ENCODE measurements at places on chromosomes 2 and 18.

GRCh38 chr18:63141778-63142176 is 177.8 kb downstream of the BCL2 start:
- DNase-seq, result no peak

DNA sequence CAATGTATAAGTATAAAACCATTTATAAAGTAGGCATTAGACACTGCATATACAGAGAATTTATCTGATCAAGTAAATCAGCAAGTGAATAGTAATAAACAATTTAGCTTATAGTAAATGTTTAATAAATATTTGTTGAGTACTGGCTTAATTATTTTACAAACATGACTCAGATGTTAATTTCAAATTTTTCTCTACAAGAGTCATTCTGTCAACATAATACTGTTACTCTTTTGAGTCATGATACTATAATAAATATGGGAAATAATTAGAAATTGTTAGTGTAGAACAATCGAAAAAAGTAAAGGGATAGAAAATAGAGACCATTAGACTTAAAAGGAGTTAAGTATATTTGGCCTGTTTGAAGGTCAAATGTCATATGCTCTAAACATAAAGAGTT is 133.6 kb upstream of the MC4R start:
- no peak for DNase-seq

DNA sequence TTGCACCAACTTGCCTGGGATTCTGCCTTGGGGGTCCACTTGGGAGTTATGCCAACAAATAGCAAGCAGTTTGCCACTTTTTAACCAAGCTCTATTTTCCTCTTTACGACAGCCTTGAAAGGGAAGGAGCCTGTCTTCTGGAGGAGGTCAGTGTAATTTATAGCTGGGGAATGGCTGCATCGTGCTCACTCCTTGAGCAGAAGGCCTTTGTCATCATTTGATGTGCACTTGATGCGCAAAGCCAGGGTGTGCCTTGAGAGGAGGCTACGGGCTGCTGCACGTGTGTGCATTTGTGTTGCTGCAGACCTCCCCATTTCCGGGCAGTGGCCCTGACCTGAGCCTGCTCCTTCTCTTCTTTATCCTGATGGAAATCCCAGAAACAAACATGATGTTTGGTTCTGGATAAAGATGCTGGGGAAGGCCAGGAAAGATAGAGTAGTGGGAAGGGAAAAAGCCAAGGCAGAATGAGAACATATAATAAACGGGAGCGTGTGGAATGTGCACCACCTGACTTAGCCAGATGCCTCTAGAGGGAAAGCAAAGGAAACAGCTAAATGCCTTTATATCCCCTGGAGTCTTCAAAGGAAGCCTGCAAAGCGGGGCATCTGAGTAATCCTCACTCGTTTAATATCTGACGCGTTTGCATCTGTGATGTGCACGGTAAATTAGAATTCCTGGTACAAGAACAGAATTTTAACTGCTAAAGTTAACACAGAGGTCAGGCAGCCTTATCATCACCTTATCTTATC is 68.3 kb upstream of the ZNF521 start:
- no peak for DNase-seq

GRCh38 chr2:20186078-20186854 is 38.7 kb downstream of the SDC1 start:
- no peak for DNase-seq

GRCh38 chr18:65761636-65762295 is 11.0 kb downstream of the CDH7 start:
- DNase-seq, result no peak

- DNase-seq, result no peak
Observed at GRCh38 chr18:11419338-11419737, 190.1 kb upstream of the SLC35G4 start.

DNA sequence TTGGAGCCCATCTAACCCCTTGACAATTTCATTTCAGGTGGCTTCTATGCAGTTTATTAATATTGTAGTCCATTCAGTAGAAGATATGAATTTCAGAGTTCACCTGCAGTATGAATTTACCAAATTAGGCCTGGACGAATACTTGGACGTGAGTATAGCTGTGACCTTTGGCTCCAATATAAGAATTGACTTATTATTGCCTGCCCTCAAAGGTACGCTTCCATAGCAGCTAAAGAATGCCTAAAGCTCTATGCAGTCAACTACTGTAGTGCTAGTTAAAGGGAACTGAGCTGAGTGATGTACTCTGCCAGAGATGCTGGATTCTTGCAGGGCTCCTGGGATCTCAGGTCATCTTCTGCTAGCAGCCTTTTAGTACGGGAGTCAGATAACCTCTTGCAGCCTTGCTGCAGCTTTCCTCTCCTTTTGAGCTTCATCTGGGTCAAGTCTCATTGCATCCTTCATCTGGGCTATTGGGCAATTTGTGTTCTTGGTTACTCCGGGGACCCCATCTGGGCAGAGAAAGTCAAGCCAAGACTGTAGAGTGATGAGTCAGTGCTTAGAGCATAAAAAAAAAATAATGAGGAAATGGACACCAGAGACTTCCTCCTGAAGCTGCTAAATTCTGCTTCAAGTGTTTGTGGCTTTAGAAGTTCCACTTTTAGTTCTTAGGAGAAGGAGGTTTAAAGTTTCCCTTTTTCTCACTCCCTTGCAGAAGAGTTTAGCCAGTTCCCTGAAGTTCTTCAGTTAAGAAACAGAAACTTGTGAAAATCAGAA is 105.6 kb downstream of the PRPF40A start:
- no peak for DNase-seq

- no peak for DNase-seq
Observed at GRCh38 chr2:202114795-202115194, 41.7 kb downstream of the KIAA2012 start.

GRCh38 chr18:45835057-45835636 is 9.7 kb downstream of the SIGLEC15 start:
- no peak for DNase-seq

DNA sequence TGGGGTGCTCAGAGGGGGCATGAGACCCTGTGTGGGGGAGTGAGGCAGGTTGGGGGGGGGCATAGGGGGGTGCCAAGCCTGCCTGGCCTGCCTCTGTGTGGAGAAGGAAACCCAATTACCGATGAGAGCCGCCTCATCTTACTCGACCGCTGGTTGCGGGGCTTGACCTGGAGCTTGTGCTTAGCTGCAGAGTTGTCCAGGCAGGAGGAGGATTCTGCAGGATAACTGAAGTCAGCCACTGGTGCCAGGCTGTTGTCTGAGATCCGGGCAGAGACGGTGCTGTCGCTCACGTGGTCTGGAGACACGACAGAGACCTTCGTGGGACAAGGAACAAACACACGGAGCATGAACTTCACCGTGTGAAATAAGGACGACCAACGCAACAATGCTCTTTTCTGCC is 95.9 kb upstream of the MGAT4A start:
- no peak for DNase-seq

DNA sequence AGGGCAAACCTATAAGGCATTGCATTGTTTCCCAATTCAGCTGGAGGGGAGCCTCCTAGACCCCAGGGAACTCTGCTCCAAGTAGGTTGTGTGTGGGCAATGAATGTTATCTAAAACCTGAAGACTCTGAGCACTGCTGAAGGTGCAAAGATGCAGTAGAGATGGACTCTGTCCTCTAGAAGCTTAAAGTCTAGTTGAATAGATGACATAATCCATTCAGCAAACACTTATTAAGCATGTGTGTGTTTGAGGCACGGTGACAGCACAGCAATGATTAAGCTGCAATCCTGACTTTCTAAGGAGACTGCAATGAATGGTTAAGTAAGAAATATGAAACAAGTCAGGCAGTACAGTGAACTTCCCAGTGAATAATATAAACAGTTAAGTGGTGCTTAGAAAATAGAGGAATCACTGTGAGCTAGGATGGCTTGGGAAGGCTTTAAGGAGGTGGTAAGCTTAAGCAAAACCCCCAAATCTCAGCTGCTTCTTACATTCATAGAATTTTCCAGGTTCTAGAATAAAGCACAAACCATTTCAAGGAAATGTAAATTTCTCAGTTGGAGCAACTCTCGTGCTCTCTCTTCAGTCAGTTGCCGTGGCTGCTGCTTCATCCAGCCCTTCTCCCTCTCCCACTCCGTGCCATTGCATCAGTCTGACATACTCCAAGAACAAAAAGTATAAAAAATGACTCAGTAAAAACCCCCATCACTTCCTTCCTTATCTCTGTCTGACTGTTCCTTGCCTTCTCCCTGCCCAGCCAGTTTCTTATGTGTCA is 19.1 kb downstream of the MXD1 start:
- DNase-seq, result no peak

DNA sequence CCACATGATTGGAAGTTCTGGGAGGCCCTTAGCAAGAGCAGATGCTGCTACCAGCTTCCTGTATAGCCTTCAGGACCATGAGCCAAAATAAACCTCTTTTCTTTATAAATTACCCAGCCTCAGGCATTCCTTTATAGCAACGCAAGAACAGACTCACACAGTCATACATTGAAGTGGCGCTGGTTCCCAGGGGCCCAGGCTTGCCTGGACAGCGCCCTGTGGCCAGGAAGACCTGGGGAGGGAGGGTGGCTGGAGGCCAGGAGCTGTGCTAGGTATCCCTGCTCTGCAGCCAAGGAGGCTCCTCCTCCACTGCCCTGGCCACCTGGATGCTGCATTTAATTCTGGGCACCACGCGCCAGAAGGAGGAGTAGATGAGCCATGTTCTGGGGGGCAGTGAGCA is 98.1 kb downstream of the AGAP1 start:
- DNase-seq, result no peak

GRCh38 chr2:46816846-46817726 is 98.5 kb downstream of the MCFD2 start:
- no peak for DNase-seq

DNA sequence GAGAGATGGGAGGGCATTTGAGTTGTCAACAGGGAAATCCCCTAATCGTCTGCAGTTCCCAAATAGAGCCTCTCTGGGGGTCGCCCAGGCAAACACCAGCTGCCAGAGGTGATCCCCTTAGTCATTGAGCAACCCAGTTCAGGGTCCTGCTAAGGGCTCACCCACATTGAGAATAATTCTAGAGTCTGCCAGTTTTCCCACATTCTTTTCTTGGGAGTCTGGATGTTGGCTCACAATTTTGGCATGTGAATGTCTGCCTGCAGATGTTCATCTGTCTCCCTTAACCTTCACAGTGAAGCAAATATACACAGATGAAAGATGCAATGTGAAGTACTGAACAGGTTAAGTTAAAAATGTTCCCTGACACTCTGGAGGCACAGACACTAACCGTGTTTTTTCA is 11.4 kb upstream of the SMIM21 start:
- DNase-seq, result no peak

DNA sequence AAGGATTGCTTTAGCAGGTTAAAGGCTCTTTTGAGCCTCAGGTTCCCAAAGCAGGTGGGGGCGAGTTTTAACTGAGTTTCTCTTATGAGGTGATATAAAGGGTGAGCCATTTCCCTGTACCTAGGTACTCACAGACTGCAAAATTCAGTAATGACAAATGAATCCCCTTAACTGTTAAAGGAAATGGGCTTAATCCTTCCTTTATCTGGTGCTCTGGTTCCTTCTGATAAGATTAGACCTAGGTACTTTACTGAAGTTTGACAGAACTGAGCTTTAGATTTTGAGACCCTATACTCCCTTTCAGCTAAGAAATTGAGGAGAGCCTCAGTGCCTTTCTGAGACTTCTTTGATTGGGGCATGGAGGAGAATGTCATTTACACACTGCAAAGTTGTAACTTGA is 42.6 kb downstream of the STK17B start:
- DNase-seq, result no peak

- no peak for DNase-seq
Observed at GRCh38 chr2:70613521-70613920, 59.9 kb upstream of the TGFA start.

GRCh38 chr2:39693245-39693644 is 27.5 kb downstream of the TMEM178A start:
- DNase-seq, result no peak

GRCh38 chr2:74464406-74464805 is 776 bp downstream of the MOGS start:
- DNase-seq, result no peak

DNA sequence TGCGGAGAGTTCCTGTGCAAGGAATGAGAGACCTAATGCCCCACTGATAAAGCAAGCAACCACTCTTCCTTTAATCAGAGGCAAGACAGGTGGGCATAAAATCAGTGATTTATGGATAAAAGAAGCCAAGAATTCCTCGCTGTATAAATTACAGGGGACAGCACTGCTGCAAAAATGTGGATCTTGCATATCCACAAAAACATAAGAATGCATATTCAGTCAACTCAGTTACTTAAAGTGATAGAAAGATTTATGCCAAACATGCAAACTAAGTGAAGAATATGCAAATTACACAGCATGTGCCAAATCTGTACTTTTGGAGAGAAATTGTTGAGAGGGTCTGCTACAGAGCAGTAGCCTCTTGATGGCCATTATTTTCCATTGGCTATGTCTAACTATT is 67.2 kb downstream of the FAM124B start:
- no peak for DNase-seq

- DNase-seq, result no peak
Observed at GRCh38 chr2:118687698-118688097, 159.8 kb downstream of the EN1 start.

DNA sequence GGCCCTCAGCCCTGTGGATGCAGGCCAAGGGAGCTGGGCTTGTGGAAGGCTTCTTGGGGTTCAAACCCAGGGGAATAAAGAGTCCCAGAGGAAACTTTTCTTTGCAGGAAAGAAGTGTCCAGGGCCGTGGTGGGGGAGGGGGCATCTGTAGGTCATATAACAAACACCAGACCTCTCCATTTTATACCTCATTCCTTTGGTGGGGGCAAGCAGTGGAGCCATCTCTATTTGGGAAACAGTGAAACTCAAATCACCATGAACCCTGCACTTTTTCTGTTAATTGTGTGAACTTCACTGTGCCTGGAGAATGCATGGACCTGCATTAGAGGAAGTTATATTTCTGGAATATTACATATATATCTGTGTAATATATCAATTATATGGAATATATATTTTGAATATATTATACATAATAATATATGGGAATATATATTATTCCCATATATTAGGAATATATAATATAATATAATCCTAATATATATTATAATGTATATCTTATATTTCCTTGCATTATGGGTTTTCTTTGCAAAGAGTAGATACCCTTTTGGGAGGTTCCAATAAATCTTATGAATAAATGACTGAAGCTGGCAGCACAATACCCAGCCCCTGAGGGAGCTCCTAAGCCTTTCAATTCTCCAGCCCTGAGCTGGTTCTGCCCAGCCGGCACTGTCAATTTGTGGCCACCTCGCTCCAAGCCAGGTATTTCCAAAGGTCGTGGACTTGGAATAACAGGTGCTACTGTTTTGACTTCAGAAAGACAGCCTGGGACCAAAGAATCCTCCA is 97.7 kb upstream of the PKDCC start:
- no peak for DNase-seq

DNA sequence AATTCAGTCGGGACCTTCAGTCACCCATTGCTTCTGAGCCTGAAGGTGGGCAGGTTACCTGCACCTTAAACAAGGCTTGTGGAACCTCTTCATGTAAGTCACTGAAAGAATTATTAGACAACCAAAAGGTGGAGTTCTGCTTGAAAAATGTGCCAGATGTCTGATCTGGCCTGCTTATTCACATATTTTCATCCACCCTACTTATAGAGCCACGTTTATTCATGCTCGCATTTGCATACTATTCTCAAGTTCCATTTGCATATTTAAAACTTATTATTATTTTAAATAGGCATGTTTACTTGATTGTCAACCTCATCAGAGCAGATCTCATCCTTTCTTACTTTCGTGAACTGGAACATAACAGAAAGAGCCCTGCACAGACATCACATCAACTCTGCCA is 140.0 kb upstream of the NABP1 start:
- no peak for DNase-seq

GRCh38 chr2:39234754-39235153 is 9.0 kb downstream of the CDKL4 start:
- DNase-seq, result no peak

Data from endothelial cell (in vitro differentiated cells).